Activated T-helper 2 cell treated with anti-CD3 and anti-CD28 coated beads, Interferon-gamma antibody, Interleukin-2, Interleukin-4, amounts not matched to agents 10 μg/mL and 5 μg/mL and 100 μg/mL, durations not matched to agents 14 hours and 24 hours and 36 hours (primary cell): ENCODE measurements at places on chromosomes 5 and 9.

DNA sequence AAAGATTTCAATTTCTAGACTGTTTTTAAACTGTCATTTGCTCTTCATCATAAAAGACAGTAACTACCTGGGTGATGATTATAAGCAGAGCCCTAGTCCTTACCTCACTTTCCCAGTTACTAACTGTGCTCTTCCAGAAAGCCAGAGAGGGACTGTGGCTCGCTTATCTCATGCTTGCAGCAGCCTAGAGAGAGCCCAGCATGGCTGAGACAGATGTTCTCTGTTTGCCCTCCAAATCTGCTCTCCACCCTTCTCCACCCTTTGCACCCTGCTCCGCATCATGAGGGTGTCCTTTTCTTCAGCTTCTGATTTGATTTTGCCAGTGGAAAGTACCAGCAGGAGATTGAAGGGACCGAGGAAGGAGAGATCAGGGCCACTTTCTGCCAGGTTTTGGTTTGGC, 61.2 kb upstream of the SELENOP start:
- no peak for DNase-seq

- DNase-seq: no peak
These were observed 52.8 kb upstream of the TUT7 start for GRCh38 chr9:86407022-86407421.

DNA sequence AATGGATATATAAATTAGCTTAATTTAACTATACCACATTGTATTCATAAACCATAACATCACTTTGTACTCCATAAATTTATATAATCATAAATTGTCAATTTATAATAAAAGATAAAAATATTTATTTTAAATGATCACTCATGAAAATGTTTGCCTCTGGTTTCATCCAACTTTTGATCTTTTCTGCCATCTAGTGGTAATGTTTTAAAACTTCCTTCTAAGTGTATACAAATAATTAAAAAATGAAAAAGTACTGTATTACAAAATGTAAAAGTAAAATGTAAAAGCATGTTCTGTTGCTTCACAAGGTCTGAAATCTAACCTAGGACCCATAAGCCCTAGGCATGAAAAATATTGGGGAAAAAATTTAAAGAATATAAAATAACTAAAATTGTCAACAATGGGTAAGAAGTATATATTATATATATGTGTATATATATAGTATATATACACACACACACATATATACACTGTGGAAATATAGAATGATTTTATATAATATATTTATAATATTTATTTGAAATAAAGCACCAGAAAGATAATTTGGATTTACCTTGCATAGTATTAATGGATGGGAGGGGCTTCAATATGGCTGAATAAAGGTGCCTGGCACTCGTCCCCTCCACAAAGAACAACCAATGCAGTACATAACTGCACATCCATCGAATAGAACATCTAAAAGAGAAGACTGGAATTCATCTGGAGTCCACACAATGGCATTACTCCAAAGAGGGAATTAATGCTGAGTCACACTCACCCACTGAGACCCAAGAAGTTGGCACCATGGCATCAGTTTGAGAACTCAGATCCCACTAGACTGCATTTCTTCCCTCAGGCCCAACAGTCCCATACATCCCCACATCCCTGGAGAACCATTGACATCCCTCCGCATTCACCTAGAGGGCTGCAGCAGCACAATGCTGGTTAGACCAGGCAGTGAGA, 32.5 kb downstream of the ANXA1 start:
- no peak for DNase-seq

- no peak for DNase-seq
These were observed 758.2 kb downstream of the TLE1 start for GRCh38 chr9:80931163-80931562.
